ENCODE measurements at places on chromosomes 5 and 9. TPM values are rescaled to one million over a fixed set of nuclear protein-coding genes. Genes with fewer than 3 reads are reported as not detected.

The BTNL3 gene
- total RNA-seq = not detected

The ACOT12 gene
- total RNA-seq = not detected

The IFNB1 gene
- not detected for total RNA-seq

The CD74 gene
- total RNA-seq = 484 TPM

The SH2D3C gene
- total RNA-seq = not detected

The GABBR2 gene
- not detected for total RNA-seq

The MEF2C gene
- total RNA-seq = 22.8 TPM

The PRRC2B gene
- total RNA-seq = 162 TPM

DNA sequence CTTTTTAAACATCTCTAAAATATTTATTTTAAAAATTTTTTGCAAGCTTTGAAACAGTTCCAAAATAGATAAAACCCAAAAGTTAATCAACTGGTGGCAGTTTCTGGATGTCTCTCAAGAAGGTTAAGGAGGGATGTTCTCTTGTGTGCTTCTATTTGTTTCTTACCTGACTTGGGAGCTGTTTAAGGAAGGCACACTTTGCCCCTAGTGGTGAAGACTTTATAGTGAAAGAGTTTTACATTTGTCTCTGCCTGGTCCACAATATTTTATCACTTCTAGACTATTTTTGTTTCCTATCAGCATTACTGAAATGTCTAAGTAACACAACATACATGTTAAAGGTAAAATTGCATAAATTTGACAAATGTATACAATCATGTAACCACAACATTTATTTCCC, 552.8 kb downstream of the SEMA5A start:
- DNase-seq = no peak

DNA sequence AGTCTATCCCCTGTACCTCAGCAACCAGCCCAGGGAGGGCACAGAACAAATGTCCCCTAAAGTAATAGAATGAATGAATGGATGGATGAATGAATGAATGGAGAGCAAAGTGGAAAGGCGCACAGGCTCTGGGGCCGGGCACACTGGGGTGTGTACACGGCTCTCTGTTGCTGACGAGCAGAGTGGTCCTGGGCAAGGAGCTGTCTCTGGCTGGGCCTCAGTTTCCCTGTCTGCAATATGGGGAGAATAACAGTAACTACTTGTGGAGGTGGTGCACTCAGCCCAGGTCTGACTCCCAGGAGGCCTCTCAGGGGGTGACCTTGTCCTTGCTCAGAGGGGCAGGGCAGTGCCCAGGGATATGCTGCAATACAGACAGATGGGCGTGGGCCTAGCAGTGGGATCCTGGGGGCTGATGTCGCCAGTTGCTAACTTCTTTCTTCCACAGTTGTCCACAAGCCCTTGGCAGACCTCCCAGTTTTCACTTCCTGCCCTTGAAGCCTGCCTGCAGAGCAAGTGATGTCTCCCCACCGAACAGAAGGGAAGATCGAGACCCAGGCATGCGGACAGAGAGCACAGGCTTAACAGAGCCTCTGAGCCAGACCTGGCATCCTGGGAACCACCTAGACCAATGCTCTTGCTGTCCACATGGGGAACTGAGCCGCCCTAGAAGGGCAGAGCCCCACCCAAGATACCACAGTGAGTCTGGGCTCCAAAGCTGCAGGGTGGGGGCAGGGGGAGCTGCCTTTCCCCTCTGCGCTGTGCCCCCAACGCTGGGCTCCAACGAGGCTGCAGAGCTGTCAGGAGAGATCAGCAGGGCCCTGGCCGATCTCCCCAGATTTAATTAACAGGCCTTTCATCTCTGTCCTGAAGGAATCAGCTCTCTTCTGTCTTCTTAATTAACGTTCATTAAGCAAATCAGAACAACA, 13.6 kb upstream of the LAMC3 start:
- no peak for DNase-seq

DNA sequence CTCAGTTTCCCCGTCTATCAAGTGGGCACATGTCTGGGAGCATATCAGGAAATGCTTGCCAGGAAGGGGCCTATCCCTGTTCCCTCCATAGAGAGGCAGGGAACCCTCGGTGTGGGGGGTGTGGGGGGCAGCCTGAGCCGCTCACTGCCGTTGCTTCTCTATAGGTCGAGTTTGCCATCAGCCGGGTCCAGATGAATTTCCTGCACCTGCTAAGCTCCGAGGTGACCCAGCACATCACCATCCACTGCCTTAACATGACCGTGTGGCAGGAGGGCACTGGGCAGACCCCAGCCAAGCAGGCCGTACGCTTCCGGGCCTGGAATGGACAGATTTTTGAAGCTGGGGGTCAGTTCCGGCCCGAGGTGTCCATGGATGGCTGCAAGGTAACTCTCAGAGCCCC, 13.8 kb upstream of the ORM1 start:
- DNase-seq = peak; percentile 7

DNA sequence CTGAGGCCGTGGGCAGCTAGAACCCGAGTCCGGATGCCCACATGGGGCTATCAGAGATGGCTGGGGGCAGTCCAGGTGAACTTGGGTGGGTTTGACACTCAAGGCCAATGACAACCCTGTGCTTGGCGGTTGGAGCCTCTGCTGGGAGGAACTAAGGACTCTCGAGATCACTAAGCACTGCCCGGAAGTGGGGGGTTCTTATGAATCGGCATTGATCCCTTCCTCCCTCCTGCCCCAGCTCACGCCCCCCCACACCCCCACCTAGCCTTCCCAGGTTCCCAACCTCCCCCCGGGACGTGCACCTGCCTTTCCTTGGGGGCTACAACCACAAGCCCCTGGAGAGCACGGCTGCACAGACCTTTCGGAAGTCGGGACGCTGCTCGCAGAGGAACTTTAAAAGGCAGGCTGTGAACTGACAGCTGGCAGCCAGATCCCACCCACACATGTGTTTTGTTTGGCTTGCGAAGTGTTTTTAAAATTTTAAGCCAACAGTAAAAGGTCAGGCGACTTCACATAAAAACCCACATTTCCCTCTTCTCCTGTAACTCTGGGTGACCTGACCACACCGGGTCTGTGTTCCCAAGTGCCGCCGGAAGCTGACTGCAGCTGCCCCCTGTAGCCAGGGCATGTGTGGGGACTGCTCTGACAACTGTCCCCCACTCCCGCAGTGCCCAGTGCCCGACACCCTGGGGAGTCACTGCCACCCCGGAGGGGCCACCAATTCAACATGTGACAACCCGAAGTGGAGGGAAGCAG, 5.1 kb upstream of the RALGDS start:
- DNase-seq = peak; percentile 76

DNA sequence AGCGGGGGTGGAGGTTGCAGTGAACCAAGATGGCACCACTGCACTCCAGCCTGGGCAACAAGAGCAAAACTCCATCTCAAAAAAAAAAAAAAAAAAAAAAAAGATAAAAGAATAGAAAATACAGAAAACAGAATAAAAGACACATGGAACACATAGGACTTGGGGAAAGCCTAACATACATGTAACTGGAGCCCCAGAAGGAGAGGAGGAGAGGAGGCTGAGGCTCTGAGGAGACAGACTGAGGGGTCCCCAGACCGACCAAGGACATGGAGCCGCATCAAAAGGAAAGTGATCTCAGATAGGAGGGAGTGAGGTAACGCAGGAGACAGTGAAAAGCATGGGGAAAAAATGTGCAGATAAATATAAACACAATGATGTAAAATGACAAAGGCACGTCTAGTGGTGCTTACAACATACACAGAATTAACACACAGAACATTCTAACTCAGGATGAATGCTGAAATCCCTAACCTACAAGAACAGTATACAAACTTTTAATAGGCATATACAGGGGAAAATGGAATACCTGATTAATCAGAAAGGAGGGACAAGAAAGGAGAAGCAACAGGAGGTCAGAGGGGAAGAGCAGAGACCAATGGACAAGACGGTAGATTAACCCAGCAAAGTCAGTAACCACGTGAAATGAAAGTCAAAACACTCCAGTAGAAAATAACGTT, 65.2 kb upstream of the UBAC1 start:
- no peak for DNase-seq

GRCh38 chr9:126341426-126341825, 14.8 kb downstream of the MVB12B start:
- no peak for DNase-seq

DNA sequence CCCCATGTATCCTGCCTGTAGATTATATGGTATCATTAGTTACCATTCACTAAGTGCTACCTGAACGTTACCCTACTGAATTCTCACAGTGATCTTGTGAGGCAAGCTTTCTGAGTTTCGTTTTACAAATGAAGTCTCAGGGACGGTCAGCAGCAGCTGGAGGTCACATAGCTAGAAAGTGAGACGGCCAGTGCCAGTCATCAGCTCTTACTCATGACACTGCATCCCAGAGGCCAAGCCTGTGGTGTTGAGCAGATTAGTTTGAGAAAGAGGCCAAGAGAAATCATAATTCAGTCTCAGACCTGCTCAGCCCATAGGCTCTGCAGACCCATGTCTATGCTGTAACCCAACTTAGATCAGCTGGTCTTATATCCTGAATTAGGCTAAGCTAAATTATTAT, 95.7 kb upstream of the EGFLAM start:
- no peak for DNase-seq

DNA sequence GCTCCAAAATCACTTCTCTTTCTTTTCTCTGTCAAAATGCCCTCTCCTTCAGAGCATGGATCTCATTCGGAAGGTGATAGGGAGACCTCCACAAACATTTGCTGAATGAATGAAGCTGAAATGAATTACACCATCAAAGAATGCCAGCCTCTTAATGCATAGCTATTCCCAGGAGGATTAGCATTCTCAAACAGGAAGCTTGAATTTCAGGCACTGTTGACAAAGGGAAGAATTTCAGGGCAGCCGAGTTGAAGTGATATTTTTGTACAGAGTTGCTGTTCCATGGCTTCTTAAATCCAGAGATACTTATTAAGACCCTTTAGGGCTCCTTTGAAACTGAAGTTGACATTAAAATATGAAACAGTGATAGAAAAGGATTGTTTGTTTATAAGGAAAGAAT, 18.8 kb downstream of the HBEGF start:
- no peak for DNase-seq

- DNase-seq = no peak
Observed at GRCh38 chr5:111703662-111704061, 53.3 kb downstream of the NREP start.

- DNase-seq = no peak
Observed at GRCh38 chr9:109743696-109744095, 36.3 kb upstream of the PALM2AKAP2 start.

DNA sequence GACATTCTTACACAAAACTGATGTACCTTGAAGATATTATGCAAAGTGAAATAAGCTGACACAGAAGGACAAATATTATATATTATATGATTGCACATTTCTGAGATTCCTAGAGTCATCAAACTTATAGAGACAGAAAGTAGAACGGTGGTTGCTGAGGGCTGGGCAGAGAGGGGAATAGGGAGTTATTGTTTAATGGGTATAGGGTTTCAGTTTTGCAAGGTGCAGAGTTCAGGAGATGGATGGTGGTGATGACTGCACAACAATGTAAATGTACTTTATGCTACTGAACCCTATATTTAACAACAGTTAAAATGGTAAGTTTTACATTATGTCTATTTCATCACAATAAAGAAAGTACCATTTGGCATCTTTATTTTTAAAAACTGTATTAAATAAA, 315.8 kb upstream of the POU5F2 start:
- DNase-seq = no peak

- no peak for DNase-seq
Observed at GRCh38 chr9:126927419-126927818, 12.8 kb downstream of the RALGPS1 start.

DNA sequence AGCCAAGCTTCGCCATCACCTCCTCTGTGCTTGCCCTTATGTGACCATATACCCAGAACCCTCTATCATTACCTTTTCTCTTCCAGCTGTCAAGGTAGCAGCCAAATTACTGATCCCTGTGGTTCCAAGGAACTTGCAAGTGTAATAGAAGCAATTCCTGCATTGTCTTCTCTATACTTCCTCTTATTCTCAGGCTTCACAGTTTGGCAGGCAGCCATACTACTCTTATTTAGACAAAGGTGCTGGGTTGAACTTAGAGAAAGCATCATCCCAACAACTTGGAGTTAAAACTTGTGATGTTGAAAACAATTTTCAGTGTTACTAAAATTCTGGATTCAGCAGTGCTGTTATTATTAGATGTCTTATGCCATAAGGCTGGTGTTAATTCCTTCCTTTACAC, 93.2 kb downstream of the NLN start:
- peak; percentile 38 for DNase-seq

GRCh38 chr5:61614606-61615005, 282.5 kb downstream of the ZSWIM6 start:
- no peak for DNase-seq

DNA sequence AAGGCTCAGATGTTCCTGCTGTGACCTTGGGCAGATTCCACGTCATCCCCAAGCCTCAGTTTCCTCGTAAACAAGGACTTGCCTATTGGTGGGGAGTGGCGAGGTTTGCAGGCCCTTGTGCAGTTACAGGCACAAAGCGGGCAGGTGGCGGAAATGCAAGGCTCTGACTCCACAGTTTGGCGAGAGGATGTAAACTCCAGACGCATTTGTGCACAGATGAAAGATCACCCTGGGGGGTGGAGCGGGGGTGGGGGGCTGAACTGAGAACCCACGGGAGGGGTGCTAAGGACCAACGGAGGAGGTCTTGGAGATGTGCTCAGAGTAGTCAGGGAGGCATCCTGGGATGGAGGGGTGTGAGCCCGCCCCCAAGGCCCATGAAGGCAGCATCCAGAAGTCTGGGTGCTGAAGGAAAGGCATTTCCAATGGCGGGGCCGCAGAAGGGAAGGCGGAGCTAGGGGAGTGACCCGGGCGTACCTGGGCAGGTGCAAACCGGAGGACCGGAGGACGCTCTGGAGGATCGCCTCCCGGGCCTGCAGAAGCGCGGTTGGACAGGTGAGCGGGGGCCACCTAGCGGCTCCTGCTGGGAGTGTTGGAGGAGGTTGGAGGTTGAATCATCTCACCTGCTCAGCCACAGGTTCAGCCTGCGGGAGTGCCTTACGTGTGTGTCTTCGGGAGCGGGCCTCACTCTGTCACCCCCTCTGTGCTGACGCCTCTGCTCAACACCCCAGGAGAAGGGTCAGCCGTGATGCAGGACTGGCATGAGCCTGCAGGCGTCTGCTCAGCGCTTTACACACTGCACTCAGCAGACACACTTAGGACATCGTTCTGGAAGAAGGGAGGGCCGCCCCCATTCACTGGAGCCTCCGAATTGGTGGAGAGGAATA, 1.9 kb upstream of the FIBCD1 start:
- peak; percentile 89 for DNase-seq

- DNase-seq = no peak
Observed at GRCh38 chr9:70504834-70505233, 90.4 kb upstream of the KLF9 start.

All from stomach (tissue), 19 donors.